ENCODE measurements at places on chromosomes 2 and 18.

GRCh38 chr18:31044926-31045325, 2.4 kb upstream of the DSC3 start:
- DNase-seq: no peak

- peak; percentile 36 for DNase-seq
Observed at GRCh38 chr2:66305718-66306117, 129.2 kb upstream of the MEIS1 start.

DNA sequence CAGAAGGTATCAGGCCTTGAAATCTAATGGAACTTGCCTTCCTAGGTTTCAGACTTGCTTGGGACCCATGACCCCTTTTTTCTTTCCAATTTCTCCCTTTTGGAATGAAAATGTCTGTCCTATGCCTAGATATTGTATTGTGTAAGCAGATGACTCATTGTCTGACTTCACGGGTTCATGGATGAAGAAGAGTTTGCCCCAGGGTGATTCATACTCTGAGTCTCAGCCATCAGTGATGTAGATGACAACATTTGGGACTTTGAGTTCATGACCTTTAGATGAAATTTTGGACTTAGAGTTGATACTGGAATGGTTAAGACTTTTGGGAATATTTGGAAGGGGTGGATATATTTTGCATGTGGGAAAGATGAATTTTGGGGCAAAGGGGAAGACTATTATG, 11.2 kb upstream of the SCYGR5 start:
- peak; percentile 97 for DNase-seq

DNA sequence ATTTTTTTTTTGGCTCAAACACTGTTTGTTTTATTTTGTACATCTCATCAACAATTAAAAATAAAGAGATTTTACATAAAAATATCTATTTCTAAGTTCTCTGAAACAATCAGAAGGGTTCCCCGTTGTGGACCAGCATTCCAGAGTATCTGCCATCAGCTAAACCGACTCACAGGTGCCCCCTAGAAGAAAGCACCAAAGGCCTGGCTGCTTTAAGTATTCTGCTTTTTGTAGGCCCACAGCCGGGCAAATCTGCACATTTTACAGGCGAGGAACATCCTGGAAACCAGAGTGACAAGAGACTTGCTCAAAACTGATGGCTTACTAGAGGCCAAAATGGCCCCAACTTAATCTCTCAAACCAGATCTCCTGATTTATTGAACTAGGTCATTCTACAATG, 82.2 kb upstream of the SETBP1 start:
- DNase-seq: no peak

DNA sequence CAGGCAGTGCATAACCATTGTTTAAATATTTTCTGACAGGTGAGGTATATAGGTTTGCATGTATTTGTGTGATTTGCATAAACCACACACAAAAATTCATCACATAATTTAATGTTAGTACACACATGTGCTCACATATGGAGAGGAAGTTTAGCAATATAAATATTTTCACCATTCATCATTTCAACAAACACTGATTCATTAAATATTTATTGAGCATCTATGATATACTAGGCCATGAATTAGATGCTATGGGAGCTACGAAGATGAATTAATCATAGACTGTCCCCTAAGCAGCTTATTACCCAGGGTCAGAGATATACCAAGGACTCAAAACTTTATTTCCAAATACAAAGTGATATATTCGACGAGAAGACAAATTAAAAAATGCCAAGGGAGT, 311.6 kb upstream of the PIK3C3 start:
- DNase-seq: no peak

DNA sequence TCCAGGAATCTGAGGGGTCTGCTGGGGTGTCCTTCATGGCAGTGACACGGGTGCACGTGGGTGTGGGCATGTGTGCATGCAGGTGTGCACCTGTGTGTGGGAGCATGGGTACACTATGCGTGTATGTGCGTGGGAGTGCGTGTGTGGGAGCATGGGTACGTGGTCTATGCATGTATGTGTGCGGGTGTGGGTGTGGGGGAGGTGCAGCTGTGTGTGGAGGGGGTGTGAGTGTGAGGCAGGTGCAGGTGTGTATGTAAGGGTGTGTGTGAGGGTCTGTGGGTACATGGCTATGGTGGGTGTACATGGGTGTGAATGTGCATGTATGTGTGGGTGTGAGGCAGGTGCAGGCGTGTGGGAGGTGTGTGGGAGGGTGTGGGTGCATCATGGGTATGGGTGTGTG, 36.3 kb downstream of the EIPR1 start:
- DNase-seq: no peak

GRCh38 chr18:78713726-78714125, 265.9 kb upstream of the SALL3 start:
- DNase-seq: no peak

All from fibroblast of mammary gland (primary cell).